ENCODE measurements at places on chromosomes 5 and 9.

DNA sequence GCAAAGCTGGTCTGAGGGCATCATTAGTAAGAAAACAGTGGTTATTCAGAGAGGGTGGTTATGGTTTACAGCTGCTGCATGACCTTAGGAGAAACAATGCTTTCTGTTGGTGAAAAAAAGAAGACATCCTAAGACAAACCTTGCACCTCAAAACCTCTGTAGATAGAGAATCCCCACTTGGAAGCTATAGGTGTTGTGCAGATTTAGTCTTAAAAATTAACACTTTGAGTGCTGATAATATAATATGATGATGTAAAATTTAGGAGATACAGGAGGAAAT is 1.4 kb upstream of the PTTG1 start:
- DNase-seq: no peak

DNA sequence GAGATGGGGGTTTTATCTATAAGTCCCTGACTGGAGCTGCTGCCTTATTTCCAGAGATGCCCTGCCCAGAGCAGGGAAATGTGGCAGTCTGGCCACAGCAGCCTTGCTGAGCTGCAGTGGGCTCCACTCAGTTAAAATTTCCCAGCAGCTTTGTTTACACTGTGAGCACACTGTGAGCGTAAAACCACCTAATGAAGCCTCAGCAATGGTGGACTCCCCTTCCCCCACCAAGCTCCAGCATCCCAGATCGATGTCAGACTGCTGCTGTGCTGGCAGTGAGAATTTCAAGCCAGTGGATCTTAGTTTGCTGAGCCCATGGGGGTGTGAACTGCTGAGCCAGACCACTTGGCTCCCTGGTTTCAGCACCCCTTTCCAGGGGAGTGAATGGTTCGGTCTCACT is 208.7 kb upstream of the RAI14 start:
- no peak for DNase-seq

DNA sequence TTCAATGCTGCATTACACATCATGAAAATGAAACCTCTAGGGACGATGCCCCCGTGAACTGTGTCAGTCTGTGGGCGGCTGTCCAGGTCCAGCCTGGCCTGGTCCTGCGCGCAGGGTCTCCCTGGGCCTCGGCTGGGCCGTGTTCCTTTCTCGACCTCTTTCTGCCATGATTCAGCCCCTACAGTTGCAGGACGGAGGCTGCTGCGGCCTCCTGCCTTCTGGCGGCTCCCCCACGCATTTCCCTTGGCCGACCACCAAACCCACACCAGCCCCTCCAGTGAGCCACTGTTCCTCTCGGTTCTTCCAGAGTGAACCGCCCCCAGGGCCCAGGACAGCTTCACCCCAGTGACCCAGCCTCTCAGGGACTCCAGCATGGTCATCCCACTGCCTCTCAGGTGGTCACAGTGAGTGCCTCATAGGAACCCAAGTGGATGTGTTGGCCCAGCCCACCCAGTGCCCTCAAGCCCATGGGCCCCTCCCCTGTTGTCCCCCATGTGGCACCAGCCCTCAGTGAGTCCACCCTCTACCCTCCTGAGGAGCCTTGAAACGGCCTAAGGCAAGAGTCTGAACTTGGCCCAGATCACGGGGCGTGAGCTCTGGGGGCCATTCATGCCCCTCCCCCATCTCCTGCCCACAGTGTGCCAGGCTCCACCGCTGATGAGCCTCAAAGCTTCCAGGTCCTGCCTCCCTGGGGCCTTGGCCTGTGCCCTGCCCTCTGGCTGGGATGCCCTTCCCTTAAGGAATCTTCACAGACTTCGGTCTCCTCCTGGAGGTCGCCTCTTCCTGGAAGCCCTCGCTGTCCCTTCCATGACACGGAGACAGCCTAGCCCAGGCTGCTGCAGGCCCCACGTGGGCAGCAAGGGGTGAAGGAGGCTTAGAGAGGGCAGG is 10.0 kb upstream of the CLIC3 start:
- DNase-seq: no peak

- no peak for DNase-seq
Measured at GRCh38 chr9:73541923-73542322, 390.3 kb downstream of the ANXA1 start.

DNA sequence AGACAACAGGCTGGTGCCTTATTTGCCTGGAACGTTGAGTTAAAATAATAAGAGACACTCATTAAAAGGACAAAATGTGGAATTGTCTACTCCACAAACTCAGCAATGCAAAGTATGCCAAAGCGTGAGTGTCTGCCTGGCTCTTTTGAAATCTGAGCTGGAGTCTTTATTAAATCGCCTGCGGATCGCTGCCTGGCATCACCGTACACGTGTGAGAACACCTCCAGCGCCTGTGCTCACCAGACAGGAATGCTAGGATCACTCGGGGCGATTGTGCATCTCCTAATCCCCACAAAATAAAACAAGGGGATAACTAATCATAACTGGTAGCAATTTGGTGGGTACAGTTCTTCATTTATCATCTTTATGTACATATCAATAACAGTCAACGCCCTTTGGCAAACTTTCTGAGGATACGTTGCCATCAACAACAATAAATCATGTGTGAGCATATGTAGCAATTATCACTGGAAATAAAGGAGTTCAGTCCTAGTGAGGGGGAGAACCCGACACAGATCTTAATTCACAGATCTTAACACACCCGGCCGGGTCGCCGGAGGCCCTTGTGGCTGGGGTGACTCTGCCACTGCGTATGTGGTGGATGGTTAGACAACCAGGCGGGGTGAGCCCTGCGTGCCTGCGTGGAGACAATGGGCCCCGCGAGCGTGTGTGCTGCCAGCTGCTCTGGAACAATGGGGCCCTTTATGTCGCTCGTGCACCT is 284.9 kb upstream of the IRX1 start:
- no peak for DNase-seq

DNA sequence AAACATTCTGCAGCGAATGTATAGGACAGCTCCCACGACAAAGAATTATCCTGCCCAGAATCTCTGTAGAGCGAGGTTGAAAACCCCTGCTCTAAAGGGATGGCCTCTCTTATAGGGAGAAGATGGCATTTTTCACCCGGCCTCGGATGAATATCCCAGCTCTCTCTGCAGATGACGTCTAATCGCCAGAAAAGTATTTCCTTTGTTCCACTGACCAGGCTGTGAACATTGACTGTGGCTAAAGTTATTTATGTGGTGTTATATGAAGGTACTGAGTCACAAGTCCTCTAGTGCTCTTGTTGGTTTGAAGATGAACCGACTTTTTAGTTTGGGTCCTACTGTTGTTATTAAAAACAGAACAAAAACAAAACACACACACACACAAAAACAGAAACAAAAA is 17.4 kb upstream of the RARS1 start:
- no peak for DNase-seq

DNA sequence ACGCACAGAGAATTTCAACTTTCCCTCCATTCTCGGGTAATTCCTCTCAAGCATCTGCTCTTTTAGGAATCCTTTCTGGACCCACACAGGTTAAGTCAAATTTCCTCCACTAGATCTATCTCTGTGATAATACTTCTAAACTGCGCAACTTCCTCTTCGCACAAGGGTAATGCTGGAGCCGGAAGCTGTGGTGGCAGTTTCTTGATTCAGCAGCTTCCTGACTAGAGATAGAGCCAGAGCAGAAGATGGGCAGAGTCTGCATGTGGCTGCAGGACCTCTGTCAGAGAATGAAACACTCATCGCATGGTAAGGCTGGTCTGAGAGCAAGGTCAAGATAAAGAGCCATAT is 11.1 kb upstream of the CDC42SE2 start:
- peak; percentile 63 for DNase-seq

DNA sequence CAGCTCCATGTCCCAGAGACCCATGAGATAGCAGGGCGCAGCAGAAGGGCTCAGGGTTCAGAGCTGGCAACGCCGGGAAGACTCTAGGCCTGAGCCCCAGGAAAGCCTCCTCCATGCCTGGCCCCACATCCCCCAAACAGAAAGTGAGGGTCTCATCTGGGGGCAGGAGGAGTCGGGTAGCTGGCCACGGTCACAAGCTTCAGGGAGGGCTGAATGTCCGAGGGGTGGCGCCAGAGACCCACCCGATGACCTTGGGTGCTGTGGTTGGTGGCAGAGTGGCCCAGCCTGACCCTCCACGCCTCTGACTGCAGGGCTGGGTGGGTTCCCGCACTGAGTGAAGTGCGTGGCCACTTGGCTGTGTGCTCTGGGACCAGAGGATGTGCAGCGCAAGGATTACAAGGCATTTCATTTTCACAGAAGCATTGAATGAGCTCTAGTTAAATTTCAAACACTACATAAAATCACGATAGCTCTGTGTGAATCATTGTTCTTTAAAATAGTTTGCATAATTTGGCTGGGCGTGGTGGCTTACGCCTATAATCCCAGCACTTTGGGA is 3.0 kb downstream of the C8G start:
- no peak for DNase-seq

DNA sequence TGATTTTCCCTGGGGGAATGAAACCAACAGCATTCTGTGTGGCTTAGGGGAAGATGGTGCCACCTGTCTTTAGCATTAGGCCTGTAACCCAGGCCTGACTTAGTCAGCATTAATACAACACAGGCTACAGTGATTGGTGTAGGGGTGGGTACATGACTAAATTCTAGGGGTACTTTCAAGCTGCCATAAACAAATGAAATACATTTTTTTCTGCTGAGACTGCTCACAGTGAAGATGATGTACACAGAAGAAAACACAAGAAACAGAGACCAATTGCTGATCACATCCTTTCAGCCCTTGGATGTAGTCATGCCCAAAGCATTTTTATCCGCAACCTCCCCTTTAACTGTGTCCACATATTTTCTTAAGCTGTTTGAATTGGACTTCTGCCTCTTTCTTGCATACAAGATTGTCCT is 527.2 kb downstream of the KCTD16 start:
- no peak for DNase-seq

DNA sequence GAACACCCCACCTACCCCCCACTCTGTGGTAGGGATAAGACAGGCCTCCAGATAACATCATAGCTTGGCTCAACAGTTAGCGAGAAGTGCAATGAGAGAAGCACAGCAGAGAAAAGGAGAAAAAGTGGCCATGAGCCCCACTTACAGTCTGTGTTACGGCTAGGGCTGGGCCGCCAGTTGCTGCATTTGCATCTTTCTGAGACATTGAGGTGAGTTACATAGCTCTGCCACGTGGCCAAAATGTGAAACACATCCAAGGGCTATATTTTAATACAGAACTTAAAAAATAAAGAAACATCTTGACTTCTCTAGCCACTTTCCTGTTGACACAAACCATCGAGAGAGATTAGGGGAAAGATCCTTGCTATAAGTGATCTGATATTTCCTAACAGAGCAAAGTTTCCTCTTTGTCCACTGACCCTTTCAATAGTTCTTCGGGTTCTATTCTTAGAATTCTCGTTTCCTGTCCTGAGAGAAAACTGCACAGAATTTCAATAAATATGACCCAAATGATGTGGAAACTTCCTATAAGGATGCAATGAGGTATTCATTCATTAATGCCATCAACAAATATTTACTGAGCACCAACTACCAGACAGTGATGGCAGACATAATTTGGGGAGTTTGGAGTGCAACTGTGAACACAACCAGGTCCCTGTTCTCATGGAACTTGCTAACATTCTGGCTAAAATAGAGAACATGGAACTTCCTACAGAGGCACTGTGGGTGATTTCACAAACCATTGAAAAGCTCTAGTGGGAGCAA is 3.2 kb upstream of the TLE4 start:
- DNase-seq: no peak

DNA sequence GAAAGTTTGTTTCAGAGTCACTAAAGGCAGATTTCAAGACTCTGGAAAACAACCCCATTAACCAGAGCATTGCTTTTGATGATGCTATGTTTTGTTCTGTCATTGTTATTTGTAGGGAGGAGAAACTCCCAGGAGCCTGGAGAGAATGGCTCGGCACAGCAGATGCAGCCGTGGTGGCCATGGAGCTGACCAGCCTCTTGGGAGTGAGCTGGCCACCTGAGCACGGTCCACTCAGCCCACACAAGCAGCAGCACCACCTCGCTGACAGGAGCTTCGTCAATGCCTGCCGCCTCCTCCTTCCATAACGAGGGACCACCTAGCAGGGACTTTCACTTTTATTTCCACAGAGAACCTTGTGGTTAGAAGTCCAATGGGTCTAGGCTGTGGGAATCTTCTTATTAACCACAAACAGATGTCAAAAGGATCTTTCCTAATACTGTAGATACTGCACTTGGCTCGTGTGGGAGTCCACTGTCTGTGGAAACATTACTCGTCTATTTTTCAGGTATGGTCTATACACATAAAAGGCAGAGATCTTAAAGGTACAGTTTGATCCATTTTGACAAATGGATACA is 21.0 kb upstream of the SMIM32 start:
- no peak for DNase-seq

DNA sequence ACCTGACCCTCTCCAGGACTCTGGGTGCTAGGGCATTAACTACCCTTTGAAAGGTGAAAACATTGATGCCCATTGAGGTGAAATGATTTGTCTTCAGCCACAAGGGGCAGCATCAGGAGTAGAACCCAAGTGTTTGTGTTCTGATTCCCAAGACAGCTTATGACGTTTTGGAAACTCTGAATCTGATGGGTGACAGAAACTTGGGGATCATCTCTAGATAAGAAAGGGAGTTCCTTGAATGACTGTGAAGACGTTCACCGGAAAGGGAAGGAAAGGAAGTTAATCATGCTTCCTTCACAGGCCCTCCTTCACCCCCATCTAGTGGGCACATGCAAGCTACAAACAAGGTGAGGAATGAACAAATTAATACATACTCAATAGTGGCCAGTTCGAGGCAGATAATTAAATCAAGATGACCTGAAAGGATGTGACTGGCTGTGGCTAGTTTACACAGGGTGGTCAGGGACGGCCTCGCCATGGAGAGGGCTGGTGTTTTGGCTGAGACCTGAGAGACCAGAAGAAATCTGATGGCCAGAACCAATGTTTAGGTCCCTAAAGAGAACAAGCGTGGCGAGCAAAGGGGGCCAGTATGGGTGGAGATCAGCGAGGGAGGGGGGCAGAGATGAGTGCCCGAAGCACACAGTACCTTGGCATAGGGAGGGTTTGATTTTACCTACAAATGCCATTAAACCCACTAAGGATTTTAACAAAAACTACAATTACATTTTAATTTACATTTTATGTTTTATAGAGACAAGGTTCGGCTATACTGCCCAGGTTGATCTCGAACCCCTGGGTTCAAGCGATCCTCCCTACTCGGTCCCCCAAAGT is 937 bp upstream of the SLC26A2 start:
- peak; percentile 22 for DNase-seq

GRCh38 chr5:79408028-79408427 is 105.9 kb downstream of the HOMER1 start:
- DNase-seq: no peak

GRCh38 chr9:86557063-86557766 is 203.0 kb upstream of the TUT7 start:
- no peak for DNase-seq

GRCh38 chr5:62650197-62650596 is 71.6 kb downstream of the LRRC70 start:
- DNase-seq: no peak

DNA sequence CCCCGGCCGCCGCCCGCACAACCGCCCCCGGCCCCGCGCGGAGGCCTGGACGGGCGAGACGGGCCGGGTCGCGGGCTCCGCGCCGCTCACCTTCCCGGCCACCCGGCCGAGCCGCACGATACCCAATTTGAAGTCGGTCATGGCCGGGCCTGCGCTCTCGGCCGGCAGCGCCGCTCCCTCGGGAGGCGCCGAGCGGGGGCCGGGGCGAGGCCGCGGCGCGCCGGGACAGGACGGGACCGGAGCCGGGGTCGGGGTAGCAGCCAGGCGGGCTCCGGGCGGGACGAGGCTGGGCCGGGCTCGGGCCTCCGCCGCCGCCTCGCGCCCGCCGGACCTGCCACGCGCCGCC is 216 bp downstream of the ZMYND19 start:
- no peak for DNase-seq
